Inflammatory macrophage treated with lipopolysaccharide for 4 hours (primary cell): ENCODE measurements at places on chromosomes 7 and 10.

DNA sequence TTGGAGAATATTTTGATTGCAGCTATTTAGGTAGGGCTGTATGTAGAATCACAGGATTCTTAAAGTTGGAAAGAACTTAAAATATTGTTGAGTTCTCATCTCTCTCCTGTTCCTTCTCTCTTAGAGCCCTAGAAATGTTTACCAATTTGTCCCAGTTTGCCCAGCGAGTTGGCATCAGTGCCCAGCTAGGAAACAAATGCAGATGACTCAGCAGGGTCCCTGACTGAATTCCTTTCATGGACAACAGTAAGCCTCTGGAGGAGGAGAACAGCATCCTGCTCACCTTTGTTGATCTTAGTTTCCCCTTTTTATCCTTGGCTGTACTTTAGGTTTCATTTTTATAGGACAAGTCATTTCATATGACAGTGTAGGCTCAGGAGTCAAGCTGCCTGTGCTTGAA lies 89.3 kb downstream of the SEC23IP start:
- no peak for DNase-seq

DNA sequence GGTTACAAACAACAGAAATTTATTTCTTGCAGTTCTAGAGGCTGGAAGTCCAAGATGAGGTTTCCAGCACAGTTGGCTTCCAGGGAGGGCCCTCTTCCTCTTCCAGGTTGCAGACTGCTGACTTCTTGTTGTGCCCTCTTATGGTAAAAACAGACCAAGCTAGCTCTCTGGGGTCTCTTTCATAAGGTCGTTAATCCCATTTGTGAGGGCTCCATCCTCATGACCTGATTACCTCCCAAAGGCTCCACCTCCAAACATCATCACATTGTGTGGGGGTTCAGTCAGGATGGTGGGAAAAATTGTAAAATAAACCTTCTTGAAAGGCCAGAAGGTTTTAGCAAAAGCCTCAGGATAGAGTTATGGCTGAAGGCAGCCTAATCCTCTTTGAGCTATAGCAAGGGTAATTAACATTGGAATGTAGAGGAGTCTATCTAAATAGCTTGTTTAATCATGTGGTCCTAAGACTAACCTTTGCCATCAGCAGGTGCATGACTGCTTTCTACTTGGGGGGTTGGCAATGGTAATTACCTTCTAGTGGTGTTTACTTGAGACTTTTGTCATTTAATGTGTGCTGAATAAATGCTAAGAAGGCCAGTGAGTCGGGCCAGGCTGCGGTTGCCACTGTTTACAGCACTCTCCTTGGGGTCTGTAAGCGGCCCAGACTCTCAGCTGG lies 80.8 kb downstream of the PPP1R17 start:
- DNase-seq: no peak

DNA sequence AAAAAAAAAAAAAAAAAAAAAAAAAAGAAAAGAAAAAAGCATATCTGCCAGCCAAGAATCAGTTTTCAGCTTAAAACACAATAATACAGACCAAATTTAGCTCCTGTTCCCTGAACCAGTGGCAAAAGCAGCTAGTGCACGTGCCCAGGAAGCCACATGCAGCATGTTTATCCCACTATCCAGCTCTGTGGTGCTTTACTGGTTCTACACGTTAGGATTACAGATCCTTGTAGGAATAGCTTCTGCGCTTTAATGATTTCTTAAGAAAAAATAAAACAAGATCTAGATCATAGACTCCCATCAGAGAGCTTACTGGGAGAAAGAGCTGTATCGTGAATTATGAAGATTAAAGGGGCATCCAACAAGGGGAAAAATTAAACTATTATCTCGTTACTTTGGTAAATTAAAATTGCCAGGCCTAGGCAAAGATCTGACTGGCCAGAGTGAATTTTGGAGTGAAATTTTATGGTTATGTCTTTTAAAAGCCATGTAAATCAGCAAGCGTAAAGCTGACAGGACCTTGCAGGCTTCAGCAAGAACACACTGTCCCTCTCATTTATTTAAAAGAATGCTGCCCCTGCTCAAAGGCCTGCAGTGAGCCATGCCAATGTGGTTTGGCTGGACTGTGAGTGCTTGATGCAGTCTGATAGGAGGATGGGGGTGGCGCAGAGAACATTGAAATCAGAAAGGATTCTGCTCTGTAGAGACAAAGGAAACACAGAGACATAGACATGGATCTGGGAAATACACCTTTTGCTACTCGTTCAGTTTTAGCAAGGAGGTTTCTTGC lies 177.3 kb upstream of the PHYHIPL start:
- DNase-seq: no peak

- no peak for DNase-seq
These were observed 603.1 kb upstream of the MGMT start for GRCh38 chr10:128863823-128864405.

GRCh38 chr7:108079276-108079647 lies 50.9 kb downstream of the LAMB4 start:
- no peak for DNase-seq

DNA sequence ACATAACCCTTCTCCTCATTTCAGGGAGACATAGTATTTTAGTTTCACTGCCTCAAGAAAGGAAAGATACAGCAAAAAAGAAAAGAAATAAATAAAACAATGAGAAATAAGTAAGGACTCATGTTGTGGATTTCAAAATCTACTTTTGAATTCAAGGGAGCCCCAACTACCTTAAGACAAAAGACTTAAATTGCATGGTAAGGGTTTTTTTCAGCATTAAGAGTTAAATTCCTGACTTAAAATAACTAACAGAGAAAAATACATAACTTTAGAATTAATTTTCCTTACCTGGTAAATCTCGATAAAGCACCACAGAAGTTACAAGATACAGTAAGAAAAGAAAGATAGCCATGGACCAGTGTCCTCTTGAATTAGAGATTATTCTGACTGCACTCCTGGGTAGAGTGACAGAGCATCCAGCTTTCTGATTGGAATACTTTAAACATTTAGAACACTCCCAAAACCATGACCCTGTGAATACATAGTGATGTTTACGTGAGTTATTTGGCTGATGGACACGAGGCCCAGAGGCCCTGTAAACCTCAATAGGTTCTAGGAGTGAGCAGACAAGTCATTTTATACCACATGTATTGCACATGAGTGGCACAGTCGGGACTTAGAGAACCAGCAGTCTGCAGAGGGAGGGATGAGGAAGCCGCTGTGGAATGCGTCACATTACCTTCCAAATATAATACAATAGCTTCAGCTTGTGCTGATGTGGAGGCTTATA lies 292.5 kb upstream of the SEMA3C start:
- no peak for DNase-seq

DNA sequence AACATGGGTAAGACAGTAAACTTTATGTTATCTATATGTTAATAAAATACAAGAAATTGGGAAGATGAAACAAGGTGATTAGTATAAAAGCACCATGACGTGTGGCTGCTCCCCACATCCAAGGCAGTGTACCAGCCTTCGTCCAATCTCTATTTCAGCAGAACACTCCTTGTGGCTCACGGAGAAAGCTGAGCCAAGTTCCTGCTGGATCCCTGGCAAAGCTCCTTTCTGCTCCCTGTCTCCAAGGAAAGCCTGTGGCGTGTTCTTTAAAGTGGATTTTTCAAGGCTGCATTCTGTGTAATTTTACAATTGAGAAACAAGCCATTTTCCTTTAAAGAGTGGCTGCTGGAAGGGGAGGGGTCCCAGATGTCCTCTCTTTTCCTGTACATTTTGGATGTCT lies 467.3 kb downstream of the PTPRN2 start:
- no peak for DNase-seq

DNA sequence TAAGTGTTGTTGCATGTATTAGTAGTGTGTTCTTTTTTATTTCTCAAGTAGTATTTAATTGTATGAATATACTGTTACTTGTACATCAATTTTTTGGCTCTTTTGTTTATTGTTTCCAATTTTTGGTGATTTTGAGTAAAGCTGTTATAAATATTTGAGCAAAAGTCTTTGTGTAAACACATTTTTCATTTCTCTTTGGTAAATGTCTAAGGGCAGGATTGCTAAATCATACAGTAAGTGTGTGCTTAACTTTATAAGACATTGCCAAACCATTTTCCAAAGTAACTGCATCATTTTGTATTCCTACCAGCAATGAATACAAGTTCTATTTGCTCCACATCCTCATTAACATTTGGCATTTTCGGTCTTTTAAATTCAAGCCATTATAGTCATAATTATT lies 92.8 kb downstream of the ICA1 start:
- no peak for DNase-seq

DNA sequence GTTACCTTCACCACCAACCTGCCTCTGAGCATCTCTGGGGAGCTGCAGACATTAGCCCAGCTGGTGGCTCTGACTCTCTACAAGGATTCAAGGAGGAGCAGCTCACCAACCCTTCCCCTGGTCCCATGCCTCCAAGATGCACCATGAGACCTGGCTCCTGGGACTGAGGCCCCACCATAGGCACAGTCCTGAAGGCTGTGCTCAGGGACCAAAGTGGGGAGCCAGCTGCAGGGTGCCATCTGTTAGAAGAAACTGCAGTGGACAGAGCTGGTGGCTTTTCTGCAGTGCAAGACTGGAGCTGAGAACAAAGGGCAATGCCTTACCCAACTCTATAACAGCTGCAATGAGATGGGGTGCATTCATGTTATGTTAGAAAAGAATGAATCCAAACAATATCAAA lies 581.6 kb downstream of the TCERG1L start:
- DNase-seq: no peak

DNA sequence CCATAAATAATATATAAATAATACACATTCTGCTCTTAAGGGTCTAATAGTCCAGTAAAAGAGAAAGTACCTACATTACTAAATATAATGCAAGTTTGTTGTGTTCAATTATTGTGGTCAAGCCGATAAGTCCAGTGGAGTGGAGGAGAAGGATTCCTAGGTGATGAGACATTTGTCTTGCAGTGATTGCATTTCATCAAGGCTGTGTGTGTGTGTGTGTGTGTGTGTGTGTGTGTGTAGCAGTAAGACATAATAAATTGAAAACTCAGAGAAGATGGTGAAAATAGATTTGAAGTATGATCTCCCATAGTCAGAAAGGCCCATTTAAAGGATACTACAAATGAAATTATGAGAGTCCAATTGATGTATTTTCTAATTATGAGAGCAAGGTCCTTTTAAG lies 192.5 kb upstream of the SEMA3C start:
- DNase-seq: no peak

DNA sequence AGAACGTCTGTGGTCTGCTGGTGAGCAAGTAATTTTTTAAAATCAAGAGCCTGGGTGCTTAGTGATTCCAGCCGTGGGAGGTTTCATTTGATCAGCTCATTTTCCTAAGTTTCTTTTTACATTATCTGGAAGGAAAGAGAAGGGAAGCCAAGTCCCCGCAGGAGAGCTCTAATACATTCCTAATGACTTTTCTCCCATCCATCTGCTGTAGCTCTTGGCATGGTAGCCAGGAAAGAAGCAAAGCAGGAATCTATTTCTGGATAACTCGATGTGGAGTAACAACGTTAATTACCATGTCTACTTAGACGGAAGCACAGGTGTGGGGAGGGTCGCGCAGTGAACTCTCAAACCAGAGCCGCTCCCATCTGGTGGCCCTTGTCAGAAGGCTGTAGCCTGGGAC lies 121.9 kb downstream of the PAXIP1 start:
- no peak for DNase-seq

- DNase-seq: no peak
These were observed 55.9 kb downstream of the ZNF467 start for GRCh38 chr7:149717481-149717880.

DNA sequence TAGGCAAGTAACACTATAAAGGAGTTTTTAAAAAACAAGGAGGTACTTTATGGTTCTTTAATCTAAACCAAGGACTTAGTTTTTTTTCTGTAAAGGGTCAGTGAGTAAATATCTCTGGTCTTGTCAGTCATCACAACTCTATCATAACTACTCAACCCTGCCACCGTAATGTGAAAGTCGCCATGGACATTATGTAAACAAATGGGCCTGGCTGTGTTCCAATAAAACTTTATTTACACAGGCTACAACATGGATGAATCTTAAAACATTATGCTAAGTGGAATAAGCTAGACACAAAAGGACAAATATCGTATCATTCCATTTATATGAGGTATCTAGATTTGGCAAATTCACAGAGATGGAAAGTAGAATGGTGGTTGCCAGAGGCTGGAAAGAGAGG lies 60.8 kb upstream of the SP4 start:
- no peak for DNase-seq

GRCh38 chr10:129055225-129055624 lies 411.8 kb upstream of the MGMT start:
- no peak for DNase-seq

- DNase-seq: no peak
These were observed 81.7 kb upstream of the FGFR2 start for GRCh38 chr10:121679916-121680315.

- no peak for DNase-seq
These were observed 45.4 kb downstream of the FAM53B start for GRCh38 chr10:124698545-124699469.

DNA sequence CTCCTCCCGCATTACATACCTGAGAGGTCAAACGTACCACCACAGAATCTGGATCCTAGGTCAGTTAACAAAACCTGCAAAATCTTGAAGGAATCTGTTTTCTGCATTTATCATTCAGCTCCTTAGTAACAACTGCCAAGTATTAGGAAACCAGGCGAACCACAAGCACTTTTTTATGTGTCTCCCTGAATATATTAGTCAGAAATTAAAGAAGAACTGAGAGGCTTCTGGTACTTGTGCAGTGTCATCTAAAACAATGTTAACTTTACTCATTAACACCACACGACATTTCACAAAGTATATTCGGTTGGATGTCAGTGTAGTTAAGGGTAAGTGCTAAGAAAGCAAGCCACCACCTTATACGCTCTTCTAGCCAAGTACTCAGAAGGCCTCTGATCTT lies 2.5 kb downstream of the CCDC6 start:
- DNase-seq: peak; percentile 54

DNA sequence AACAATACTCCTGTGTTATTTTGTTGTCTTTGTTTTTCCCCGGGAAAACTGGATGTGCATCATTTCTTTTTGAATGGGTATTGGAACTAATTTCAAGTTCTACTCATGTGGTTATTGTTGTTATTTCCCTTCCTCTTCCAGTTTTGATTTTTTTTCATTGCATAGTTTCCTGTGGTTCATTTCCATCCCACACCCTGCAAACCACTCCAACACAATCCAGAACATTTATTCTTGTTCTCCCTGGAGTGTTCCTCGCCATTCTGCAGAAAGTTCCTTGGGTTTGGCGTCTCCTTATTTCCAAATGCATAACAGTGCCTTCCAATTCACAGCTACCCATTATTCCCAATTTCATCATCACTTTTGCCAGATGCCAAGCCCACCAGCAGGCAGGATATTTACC lies 775.1 kb downstream of the TNS3 start:
- DNase-seq: no peak

DNA sequence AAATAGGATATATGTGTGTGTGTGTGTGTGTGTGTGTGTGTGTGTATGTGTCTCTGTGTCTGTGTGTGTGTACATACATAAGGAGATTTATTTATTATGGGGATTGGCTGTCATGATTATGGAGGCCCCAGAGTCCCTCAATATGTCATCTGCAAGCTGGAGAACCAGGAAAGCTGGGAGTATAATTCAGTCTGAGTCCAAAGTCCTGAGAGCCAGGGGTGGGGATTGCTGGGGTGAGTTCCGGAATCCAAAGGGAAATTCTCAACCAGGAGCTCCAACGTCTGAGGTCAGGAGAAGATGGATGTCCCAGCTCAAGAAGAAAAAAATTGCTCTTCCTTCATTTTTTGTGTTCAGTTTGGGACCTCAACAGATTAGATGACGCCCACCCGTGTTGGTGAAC lies 50.7 kb upstream of the PLPP4 start:
- no peak for DNase-seq
